ENCODE measurements at places on chromosomes 2 and 18.

- DNase-seq: no peak
Observed at GRCh38 chr2:72570413-72570812, 255.4 kb downstream of the EXOC6B start.

- no peak for DNase-seq
Observed at GRCh38 chr2:205386109-205386508, 296.2 kb upstream of the NRP2 start.

GRCh38 chr2:45134014-45134413, 124.8 kb upstream of the SIX2 start:
- no peak for DNase-seq

- DNase-seq: no peak
Observed at GRCh38 chr18:44117821-44118220, 562.9 kb upstream of the SETBP1 start.

Data from CD8-positive, alpha-beta T cell (primary cell).